Activated T-cell treated with anti-CD3 and anti-CD28 coated beads for 48 hours (primary cell): ENCODE measurements at places on chromosomes 5 and 9.

DNA sequence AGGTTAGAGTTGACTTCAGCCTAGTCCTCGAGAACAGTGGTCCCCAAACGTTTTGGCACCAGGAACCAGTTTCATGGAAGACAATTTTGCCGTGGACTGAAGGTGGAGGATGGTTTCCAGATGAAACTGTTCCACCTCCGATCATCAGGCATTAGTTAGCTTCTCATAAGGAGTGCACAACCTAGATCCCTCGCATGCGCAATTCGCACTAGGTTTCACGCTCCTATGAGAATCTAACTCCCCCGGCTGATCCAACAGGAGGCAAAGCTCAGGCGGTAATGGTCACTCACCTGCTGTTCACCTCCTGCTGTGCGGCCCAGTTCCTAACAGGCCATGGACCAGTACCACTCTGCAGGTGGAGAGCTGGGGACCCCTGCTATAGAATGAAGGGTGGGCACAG, 163.6 kb downstream of the CDH6 start:
- no peak for DNase-seq

- no peak for DNase-seq
Measured at GRCh38 chr9:86281593-86282076, 703 bp downstream of the ISCA1 start.

GRCh38 chr5:134063188-134063820, 51.2 kb upstream of the TCF7 start:
- no peak for DNase-seq

GRCh38 chr5:79200573-79201183, 35.3 kb upstream of the JMY start:
- no peak for DNase-seq

DNA sequence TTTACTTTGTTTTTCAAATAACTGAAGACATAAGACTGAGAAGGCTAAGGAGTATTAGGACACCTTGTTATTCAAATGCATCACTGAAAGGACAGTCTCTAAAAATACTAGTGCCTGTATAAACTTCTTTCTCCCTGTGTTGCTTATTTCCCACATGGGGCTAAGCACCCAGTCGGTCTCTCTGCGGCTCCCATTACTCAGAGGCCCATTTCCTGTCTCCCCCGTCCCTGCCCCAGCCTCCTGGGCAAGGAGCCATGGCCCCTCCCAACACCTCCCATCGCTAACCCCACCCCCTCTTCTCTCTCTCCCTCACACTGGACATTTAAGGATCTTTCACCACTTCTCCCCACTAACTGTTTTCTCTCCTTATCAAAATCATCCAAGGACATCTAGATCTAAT, 81.9 kb downstream of the EBF1 start:
- DNase-seq = no peak

GRCh38 chr5:172456076-172456722, 1.9 kb upstream of the SH3PXD2B start:
- no peak for DNase-seq

GRCh38 chr9:128117613-128118471, 9.7 kb downstream of the PTGES2 start:
- DNase-seq = peak; percentile 94

- DNase-seq = no peak
Measured at GRCh38 chr5:64462391-64462790, 43.4 kb upstream of the RGS7BP start.

DNA sequence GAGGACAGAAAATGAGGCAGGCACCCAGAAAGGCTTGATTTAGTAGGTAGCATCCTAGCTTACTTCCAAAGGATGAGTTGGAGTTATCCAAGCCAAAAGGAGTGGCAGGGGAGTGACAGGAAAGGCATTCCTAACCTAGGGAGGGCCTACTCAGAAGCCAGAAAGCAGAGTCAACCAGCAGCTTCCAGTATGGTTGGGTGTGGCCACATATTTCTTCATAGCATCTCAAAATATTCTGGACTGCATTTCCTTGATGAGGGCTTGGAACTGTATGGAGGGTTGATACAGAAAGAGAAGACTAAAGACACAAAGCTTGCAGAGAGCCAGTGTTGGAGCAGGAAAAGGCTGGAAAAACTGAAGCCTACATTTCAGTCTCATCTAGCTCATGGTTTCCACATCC, 656.8 kb upstream of the DMAC1 start:
- DNase-seq = no peak

GRCh38 chr5:11692636-11693035, 211.6 kb downstream of the CTNND2 start:
- DNase-seq = no peak

DNA sequence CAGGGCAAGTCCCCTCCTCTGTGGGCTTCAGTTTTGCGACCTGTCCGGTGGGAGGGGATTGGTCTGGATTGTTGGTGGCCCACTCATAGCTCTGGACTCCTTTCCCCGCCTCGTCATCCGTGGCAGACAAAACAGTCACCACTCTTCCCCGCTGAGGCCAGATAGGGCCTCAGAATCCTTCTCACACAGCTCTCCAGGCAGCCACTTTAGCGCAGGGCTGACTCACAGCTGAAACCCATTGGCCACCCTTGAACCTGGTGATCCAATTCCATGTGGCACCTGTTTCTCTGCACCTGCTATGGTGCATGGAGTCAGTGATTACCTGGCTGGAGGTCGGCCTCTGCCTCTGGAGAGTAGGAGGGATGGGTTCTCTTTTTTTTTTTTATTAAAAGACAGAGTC, 15.8 kb upstream of the CACFD1 start:
- no peak for DNase-seq

DNA sequence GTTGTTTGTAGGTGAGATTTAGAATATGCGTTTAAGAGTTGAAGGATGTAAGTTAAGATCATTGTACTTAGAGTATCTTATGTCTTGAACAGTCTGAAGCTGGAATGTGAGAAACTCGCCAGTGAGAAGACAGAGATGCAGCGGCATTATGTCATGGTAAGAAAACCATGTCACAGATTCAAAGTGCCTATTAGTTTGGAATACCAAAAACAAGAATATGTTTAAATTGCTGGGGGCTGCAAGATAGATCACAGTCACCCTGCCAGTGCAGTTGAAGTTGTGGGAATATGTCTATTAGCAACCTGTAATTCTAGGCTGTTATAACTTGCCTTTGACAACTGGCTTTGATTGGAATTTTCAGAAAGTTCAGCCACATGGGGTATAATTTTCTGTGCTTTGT, 3.0 kb downstream of the TLE4 start:
- DNase-seq = no peak

DNA sequence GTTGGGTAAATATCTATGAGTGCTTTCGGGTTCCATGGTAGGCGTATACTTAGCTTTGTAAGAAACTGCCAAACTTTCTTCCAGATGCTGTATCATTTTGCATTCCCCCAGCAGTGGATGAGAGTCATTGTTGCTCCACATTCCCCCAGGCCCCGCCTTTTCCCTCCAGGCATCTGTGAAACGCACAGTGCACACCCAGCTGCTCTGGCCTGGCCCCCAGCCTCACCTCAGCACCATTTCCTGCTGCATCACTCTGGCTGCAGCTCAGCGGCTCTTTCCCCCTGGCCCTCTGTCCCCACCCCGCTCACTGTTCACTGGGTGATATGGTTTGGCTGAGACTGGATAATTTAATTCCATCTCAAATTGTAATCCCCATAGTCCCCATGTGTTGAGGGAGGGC, 76.6 kb upstream of the SPTLC1 start:
- DNase-seq = no peak

- DNase-seq = no peak
Measured at GRCh38 chr9:83209188-83209731, 146.3 kb upstream of the RASEF start.

GRCh38 chr9:1759009-1759408, 256.1 kb upstream of the SMARCA2 start:
- no peak for DNase-seq

GRCh38 chr5:143311428-143311827, 92.1 kb downstream of the NR3C1 start:
- DNase-seq = no peak

- no peak for DNase-seq
Measured at GRCh38 chr5:111704452-111705085, 52.4 kb downstream of the NREP start.

DNA sequence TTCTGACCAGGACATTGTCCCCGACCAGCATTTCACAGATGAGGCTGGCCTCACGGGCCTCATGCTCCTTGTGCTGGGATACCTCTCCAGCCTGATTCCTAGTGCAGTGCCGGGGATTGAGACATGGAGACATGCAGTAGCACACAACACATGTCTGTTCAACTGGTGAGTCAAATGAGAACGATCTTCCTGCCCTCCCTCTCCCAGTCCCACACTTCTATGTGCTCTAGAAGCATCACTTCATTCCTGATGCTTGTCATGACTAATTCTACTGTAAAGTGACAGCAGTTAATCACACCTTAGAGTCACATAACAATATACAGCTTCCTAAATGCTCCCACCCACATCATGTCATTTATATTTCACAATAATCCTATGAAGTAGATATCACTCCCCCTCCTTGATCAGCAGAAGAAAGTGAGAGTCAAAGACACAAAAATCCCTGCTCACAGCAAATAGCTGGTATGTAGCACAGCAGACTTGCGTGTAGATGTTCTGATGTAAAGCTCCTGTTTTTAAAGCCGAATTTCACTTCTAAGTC, 101.8 kb downstream of the CCDC192 start:
- no peak for DNase-seq

DNA sequence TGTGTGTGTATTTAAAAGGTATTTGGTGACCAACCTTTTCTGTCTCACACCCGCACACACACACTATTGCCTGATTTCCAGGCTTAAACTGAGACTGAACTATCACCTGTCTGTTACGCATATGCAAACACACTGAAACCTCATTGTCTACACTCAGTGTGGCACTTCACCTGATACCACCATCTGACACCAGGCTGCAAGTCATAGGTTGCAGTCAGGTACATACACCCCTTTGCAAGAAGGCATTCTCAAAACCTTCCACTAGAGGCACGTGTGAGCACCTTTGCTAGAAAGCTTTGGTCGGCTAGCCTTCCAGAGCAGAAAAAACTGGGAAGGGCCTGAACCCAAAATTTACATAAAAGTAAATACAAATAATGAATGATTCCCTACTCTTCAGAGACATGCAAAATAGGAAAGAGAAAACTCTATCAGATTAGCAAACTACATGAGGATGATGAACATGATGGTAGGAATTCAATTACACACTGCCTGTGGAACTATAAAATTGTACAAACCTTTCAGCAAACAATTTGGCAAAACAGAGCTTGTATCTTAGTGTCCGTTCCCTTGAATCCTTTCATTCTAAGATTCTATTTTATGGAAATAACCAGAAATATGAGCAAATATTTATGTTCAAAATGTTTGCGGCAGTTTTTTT, 5.9 kb upstream of the FOXD1 start:
- DNase-seq = no peak
